ENCODE measurements at places on chromosomes 2 and 18.

- peak; percentile 29 for DNase-seq
Measured at GRCh38 chr2:110853516-110853915, 121.1 kb downstream of the ACOXL start.

GRCh38 chr2:217016796-217017419, 157.0 kb upstream of the TNP1 start:
- no peak for DNase-seq

GRCh38 chr18:75727456-75727855, 300.0 kb upstream of the SMIM21 start:
- peak; percentile 55 for DNase-seq

DNA sequence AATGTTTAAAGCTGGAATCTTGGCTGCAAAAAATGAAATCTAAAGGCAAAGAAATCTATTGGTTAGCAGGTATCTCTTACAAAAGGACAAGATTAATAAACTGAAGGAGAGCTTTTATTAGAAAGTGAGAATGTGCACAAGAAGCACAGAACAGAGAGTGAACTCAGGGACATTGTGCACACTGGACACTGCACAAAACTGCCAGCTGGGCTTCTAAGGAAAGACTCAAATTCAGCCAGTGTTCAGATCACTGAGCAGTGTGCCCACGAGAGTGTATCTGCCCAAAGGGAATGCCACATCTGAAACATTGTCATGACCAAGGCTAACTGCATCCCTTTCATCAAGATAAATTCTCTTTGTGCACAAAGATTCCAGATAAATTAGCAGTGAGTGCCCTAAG, 129.7 kb upstream of the KCNH7 start:
- no peak for DNase-seq

DNA sequence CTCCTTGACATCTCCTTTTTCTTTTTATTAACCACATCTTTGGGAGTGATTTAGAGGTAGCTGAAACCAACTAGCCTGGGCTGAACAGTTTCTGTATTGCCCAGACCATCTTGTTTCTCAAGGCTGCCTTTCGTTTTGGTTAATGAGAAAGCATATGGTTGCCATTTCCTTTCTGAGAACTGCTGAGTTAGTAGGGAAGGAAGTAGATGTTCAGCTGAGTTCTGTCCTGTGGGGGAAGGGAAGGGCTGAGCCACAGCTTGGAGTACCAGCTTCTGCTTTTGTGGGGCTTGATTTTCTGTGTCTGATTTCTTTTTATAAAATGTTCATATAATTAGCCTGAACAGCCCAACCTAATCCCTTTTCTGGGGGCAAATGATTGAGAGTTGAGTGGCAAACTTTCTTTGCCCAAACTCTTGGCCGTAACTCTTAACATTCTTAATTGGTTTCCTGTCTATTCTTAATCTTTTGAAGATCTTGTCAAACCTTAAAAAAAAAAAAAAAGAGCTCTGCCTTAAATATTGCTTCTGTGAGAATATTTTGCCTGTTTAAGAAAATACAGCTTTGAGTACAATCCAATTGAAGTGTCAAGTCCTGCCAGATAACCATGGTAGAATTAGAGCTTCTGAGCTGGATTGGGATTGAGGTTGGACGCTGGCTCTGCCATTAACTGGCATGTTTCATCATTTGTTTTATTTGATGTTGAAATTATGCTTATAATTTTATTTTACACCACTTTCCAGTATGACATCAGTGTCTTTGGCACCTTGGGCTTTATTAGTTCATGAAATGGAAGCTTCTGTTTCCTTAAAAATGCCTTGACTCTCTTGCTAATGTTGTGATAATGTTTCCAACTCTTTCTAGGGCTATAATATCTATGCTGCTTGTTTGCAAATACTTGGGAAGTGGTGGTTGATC, 1.9 kb upstream of the NABP1 start:
- no peak for DNase-seq

- DNase-seq = no peak
Measured at GRCh38 chr2:83584672-83585071, 874.4 kb downstream of the SUCLG1 start.

GRCh38 chr2:104758199-104758620, 95.7 kb upstream of the POU3F3 start:
- DNase-seq = no peak

DNA sequence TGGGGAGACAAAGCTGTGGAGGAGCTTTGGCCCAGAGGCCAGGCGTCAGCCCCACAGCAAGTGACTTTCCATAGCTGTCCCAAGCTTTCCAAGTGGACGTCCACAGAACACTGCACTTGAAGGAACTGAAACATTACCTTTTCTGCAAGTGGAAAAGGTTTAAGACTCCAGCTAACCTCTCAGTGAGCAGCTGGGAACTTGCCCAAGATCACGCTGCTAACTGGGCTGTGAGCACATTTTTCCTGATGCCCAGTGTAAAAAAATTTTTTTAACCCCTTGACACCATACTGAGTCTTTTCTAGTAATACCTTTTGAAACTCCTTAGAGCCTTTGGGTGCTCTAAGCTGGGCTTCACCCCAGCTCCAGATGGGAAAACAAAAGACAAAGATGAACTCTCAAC, 256.7 kb downstream of the HAUS1 start:
- DNase-seq = no peak

- no peak for DNase-seq
Measured at GRCh38 chr18:77448046-77448445, 198.4 kb downstream of the GALR1 start.

- DNase-seq = no peak
Measured at GRCh38 chr18:58756596-58757240, 85.5 kb downstream of the MALT1 start.

GRCh38 chr18:8938817-8939216, 163.7 kb upstream of the NDUFV2 start:
- no peak for DNase-seq

- DNase-seq = no peak
Measured at GRCh38 chr2:201890453-201890852, 84.1 kb downstream of the CDK15 start.

DNA sequence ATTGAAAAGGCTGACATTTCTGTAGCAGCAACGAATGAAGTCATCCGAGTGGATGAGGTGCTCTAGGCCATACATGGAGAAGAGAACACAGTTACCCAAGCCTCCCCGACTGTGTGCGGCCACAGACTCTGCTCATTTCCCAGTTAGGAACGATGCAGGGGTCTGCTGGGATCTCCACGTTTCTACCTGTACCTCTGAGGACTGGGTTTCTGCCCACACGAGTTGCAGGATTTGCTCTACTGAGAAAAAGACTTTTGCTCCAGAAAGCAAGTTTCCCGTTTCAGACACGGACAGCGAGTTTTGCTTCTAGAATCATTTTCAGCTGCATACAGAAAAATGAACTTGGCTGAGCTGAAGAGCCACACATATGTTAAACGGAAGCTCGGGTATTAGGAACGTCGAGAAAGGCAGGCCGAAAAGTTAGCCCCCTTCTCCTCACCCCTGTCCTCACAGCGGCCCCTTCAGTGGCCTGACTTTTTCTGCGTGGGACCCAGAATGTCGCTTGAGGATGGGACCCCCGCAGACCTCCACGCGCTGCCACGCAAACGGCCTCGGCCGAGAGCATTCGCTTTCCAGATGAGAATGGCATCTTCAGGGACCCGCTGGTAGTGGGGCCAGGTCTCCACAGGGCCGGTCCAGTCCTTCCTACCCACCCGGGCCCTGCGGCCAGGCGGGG, 582 bp upstream of the RAB31 start:
- DNase-seq = no peak

GRCh38 chr2:135637456-135638087, 104.1 kb upstream of the UBXN4 start:
- no peak for DNase-seq

- no peak for DNase-seq
Measured at GRCh38 chr2:242098445-242099128, 229.1 kb downstream of the RTP5 start.

- DNase-seq = no peak
Measured at GRCh38 chr18:75854174-75854573, 426.7 kb upstream of the SMIM21 start.

GRCh38 chr2:241053576-241054251, 48.4 kb downstream of the MTERF4 start:
- no peak for DNase-seq

DNA sequence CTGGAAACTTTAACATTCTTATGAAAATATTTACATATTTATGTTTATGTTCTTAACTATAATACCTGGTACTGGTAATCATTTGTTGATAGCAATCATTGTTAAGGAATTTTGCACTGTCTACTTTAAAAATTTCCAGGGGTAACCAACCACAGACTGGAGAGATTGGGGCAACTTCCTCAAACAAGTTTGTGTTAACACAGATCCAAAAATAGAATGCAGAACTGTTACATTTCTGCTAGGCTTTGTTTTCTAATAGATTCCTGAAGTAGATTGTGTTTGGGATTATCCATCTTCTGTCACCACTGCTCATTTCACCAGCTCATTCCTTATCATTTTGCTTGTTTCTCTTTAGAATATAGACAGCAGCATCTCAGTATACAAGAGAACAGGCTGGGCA, 23.7 kb downstream of the RNF125 start:
- DNase-seq = no peak

DNA sequence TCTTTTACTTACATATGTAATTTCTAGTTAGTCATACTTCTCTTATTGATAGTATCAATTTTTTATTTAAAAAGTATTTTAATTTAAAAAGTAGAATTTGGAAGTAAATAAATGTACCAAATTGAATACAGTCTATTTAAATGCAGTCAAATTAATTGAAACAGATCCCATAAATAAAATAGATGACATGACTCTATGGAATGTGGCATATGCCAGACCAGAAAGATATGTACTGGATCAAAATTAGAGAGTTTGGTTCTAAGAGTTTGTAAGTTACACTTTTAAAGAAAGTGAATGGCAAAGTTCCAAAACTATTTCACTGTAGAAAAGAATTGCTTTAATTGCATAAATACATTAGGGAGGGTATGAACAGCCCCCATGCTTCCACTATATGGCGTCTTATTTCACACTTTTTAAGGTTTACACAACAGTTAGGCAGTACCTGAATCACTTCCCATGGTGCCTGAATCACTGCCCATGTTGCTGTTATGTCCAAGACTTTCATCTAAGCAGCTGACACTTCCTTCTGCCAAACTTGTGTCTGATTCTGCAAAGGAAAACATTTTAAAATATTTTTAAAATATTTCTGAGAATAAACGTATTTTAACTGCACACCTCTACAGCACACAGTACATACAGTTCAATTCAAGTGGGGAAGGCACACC, 25.2 kb downstream of the IFIH1 start:
- DNase-seq = no peak

GRCh38 chr2:26735097-26735496, 29.0 kb upstream of the SLC35F6 start:
- no peak for DNase-seq

GRCh38 chr18:32278177-32278799, 88.4 kb downstream of the MEP1B start:
- DNase-seq = no peak

DNA sequence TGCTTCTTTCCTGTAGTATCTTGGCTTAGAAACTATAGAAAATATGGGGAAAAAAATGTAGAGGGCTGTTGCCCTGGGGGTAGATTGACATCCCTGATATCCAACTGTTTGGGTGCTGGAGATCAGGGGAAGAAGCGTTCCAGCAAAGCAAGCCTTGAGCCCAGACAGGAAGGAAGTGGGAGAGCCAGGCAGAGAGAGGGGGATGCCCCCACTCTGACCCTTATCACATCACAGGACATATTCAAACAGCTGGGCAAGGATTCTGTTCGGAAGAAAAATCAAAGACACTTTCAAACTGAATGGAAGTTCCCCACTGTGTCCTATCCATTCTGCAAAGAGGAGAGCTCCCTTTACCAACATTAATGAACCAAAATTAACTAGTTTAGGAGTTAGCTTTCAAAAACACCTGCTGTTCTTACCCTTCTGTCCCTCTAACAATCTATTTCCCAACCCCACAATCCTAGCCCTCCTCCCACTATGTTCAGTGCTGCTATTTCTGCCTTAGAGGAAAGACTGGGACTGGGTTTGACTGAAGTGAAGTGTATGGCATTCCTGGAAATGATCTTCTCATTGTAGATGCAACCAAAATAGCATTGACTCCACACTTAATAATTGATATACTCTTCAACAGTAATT, 16.9 kb upstream of the KCNG3 start:
- no peak for DNase-seq

GRCh38 chr2:38439863-38440262, 62.8 kb upstream of the ATL2 start:
- no peak for DNase-seq

- DNase-seq = no peak
Measured at GRCh38 chr2:177708660-177709444, 316.3 kb downstream of the AGPS start.

DNA sequence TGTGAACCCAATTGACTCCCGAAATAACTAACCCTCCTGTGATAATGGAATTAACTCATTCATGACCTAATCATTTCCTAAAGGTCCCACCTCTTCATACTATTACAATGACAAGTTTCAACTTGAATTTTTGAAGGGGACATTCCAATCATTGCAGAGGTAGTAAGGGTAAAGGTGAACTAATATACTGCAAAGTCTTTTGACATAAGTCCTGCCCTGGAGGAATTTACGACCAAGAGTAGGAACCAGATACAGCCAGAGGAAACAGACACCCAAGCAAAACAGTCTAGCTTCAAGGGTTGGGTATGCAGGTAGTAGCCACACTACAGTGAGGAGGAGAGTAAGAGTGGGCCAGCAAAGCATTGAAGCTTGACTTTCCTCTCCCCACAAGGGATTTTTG, 1.2 kb upstream of the SRBD1 start:
- DNase-seq = peak; percentile 5

GRCh38 chr2:207987025-207987716, 38.2 kb downstream of the PLEKHM3 start:
- DNase-seq = no peak

GRCh38 chr2:172279813-172280212, 147.6 kb upstream of the ITGA6 start:
- DNase-seq = no peak

DNA sequence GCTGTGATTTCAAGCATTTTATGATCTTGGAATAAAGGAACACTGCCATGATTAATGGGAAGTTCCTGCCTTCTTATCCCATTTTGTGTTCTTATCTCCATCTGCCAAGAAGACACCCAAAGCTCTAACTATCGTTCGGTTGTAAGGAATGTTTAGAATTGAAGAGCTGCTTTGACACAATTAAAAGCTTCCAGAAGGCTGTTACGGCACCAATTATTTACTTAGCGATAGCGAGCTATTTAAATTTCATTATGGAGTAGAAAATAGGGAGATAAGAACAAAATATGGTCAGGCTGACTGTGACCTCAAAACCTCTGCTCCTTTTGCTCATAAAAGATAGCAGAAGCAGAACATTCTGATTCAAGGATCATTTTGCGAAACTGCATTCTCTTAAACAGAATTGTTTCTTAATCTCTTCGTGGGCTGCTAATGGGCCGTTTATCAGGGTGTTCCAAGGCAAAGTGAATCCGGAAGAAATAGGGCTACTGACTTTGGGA, 101.6 kb downstream of the SLC4A3 start:
- DNase-seq = no peak

All from nephron progenitor cell (in vitro differentiated cells).